LHCN-M2 (cell line): ENCODE measurements at places on chromosomes 4 and X.

DNA sequence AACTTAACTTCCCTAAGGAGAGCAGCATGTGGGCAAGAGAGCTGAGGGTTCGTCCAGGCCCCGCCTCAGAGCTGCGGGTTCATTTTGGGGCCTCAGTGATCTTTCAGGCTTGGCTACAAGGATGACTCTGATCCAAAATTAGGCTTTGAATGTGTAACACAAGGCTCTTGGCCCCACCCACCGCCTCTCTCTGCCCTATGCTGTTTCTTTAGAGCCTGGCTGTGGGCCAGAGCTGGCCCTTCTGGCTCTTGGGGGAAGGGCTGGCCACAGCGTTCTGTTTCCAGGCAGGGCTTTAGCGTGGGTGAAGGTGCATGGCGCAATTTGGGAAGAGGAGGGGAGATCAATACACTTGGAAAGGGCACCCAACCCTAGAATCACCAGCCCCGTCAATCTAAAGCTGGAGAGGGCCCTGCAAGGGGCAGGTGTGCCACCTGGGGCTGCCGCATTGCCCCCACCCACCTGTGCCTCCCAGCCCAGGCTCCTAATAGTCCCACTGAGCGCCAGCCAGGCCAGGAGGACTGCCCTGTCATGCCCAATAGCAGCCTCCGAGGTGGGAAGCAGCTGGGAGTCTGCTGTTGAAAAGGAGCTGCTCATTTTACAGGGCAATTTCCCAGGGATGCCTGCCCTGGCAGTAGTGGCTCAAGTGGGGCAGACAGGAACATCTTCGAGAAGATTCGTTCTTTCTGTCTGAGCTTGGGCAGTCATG lies 84.5 kb upstream of the MAML3 start:
- peak; percentile 33 for DNase-seq

DNA sequence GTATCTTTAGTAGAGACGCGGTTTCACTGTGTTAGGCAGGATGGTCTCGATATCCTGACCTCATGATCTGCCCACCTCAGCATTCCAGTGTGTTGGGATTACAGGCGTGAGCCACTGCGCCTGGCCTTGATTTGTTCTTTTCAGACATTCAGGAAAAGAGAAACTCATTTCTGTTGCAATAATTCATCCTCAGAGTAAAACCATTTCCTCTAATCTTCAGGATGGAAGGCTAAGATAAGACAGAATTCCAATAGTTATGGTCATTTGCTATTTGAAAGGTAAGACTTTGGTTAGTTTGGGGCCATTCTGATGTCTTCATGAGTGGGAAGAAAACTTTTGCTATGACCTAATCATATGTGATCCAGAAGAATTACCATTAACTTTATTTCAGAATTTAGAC lies 83.0 kb downstream of the LRP2BP start:
- DNase-seq, result no peak

GRCh38 chr4:82896755-82897154 lies 3.8 kb upstream of the THAP9 start:
- DNase-seq, result no peak

DNA sequence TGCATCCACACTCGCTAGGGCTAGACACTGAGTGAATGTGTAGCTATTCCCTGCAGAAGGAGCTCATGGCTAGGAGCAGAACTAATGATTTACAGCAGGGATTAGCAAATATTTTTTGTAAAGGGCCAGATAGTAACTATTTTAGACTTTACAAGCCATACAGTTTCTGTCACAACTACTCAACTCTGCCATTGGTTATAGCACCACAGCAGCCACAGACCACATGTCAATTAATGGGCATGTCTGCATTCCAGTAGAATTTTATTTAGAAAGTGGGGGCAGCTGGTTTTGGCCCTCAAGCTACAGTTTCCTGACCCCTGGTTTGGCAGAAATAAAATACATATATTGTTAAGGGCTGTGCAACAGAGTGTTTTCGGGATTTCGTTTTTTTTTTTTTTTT lies 192.6 kb downstream of the FRMPD4 start:
- DNase-seq, result no peak

DNA sequence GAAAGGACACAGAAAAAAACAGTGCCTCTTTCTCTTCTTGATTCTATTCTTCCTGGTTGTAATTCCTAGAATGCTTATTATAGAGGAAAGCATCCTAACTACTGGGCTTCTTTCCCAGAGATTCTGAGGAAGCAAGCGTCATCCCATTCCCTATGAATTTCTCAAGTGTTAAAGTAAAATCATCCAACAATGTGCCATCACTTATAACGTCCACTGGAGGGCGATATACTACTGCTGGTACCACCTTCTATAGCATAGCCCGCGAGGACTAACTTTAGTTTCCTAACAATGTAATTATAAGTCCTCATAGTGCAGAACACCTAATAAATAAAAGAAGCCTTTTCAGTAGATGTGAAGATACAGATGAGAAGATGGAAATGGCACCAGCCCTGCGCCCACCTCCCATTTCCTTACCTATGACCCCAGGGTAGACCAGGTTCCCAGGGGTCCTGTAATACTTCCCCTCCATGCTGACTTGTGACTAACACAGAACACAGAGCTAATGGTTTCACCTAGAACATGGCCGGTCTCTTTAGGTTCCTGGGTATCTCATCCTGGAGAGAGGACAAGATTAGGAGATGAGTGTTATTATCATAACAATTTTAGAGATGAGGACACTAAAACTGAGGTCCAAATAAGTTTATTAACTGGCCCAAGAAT lies 4.2 kb downstream of the CENPVL3 start:
- DNase-seq, result peak; percentile 31

- DNase-seq, result peak; percentile 26
Observed at GRCh38 chr4:86451560-86452330, 91.9 kb upstream of the MAPK10 start.

DNA sequence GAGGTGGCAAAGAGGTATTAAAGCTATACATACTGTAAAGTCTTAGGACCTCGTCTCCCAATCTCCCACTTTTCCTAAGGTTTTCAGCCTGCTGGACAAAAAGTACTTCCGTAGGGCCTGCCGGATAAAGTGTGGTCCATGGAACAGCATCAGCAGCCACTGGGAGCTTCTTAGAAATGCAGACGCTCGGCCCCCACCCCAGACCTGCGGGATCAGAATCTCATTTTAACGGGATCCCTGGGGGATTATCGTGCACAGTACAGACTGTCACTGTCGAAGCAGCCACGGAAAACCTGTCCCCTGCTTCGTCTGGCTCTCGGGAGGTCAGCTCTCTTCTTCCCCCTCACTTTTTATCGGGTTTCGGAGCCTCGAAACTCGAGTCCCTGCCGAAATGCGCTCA lies 802 bp downstream of the ADGRG2 start:
- DNase-seq, result no peak

GRCh38 chr4:165592386-165592785 lies 213.6 kb downstream of the CPE start:
- DNase-seq, result peak; percentile 19

DNA sequence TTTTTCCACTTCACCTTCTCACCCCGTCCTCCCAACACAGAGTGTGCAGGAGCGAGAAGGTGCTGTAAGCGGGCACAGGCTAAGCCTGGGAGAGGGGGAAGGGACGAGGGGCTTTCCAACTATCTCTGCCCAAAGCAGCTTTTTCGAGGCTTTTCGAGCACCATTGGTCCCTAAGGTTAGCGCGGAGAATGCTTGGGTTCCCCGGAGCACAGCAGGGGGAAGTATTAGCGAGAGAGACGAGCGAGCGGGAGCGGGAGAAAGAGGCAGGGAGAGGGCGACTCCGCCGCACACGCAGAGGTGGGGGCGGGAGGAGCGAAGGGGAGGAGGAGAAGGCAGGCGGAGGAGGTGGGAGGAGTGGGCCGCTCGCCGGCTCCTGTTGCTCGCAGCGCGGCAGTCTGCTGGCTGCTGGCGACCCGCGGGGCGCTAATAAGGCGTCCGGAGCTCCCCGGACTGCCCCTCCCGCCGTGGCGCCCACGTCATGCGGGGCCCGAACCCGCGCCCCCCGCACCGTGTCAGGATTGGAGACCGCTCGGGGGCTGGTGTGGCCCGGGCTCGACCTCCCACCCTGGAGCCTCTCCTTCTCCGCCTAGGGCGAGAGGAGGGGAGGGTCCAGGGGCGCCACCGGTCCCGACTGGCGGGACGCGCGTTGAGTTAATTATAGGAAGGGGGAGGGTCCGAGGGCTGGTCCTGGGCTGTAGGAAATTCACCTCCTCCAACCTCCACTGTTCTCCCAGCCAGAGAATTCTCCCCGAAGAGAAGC lies at the start of gene ADAMTS3:
ADAMTS3 (minus strand) TSS at position 263 of the 760 bp plus-strand sequence. CDS start 459 bp downstream, outside the sequence.
- peak; percentile 11 for DNase-seq

- DNase-seq, result no peak
Observed at GRCh38 chr4:165556383-165556782, 177.6 kb downstream of the CPE start.
